ENCODE measurements at places on chromosomes 6 and 20. TPM values are rescaled to one million over a fixed set of nuclear protein-coding genes. Genes with fewer than 3 reads are reported as not detected.
A peak's percentile ranks its signal among the peaks of the same experiment; 100 is the strongest.

RNF144B gene
- total RNA-seq: 154 TPM

TXNDC5 gene
- total RNA-seq: 312 TPM

HAO1 gene
- not detected for total RNA-seq

DIDO1 gene
- total RNA-seq: 79.0 TPM

TNFRSF21 gene
- 36.5 TPM for total RNA-seq

- no peak for DNase-seq
Measured at GRCh38 chr6:45727819-45728449, 287.7 kb downstream of the CLIC5 start.

DNA sequence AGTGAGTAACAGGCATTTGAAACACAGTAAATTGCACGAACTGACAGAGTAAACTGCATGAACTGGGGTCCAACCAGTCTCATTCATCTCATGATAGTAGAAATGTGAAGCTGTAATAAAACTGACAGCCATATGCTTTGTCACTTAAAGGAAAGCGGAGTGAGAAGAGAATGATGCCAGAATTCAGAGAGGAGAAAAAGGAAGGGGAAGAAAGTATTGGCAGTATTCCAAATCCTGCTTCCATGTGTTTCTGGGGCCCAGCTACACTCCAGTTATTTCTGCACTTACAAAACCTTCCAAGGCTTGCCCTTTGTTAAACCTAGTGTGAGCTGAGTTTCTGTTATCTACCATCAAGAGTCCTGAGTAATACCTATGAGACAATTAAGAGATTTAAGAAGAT, 17.2 kb downstream of the SNX14 start:
- no peak for DNase-seq

DNA sequence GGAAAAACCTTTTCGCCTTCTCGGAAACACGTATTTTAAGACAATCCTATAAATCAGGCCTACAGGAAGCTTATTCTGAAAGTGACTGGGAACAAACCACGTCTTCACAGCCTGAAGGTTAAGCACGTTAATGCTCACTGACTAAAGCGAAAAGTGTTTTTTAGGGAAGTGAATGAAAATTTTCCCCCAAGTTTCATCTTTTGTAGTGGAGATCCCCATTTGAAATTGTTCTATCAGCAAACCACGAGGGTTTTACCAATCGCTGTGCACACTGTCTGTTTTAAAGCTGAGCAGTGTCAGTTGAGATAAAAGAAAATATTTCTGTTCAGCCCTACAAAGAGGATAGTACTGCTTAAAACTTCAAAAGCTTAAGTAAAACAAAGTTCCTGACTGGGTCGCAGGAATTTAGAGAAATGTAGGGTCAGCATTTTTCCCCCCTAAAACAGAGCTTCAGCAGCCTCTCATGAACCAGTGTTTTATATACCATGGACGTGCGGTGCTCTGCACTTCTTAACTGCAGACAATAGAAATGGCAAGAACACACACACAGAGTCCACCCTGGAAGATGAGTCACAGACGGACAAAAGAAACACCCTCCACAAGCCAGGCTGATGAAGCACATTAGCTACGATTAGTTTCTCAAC, 34.9 kb downstream of the SLC22A23 start:
- no peak for DNase-seq

- no peak for DNase-seq
Measured at GRCh38 chr20:38139977-38140753, 24.9 kb downstream of the TGM2 start.

DNA sequence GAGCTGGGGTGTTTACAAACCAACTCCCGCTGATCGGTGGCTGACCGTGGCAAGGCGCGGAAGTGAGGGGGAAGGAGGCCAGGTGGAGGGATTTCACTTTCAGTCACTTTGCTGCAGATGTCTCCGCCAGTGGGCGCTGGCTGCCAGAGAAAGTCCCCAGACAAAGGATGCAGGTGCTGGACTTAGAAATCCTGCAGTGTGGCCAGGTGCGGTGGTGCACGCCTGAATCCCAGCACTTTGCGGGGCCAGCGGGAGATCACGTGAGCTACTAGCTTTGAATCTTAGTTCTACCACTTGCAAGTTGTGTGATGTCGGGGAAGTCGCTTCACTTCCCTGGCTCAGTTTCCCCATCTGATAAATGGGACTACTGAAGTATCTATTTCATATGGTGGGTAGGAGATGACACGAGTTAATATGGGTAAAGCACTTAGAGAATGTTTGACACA, 180.4 kb downstream of the ZNF217 start:
- peak; percentile 76 for DNase-seq

GRCh38 chr6:37311741-37312473, 41.9 kb upstream of the RNF8 start:
- DNase-seq: no peak

- no peak for DNase-seq
Measured at GRCh38 chr6:109081026-109081425, 13.6 kb downstream of the SESN1 start.

DNA sequence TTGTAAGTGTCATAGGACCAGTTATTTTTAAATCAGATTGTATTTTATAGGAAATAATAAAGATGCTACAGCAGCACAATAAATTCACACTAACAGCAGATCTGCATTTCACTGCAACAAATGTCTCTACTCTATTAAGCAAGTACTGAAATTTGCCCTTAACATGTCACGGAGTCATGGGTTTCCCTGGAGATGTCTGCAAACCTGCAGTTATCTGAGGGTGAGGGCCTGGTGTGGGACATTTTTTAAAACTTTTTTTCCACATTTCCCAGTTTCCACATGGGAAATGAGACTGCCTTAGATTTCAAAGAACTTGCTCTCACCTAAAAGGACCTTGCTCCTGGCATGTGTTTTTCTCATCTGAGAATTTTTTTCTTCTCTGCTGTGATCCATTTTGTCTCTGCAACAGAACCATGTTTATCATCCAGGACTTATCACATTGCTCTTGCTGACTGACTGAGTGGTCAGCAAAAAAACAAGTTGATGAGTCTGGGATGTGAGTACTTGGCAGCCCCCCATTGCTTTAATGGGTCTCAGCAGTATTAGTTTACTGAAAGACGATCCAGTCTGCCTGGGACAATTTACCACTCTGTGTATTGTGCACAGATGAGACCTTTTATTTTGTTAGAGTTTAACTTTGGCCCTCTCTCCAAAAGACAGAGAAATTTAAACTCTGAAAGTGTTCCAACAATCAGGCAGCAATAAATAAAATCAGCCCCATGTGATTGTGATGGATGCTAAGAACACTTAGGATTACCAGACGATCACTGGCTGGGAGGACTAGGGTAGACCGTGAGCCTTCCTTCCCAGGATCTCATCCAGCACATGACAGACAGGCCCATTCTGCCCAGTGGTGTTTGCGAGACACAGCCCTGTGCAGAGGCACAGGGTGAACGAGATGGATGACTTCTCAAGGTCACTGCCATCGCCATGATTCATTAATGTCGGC, 268.8 kb downstream of the BTBD9 start:
- no peak for DNase-seq

DNA sequence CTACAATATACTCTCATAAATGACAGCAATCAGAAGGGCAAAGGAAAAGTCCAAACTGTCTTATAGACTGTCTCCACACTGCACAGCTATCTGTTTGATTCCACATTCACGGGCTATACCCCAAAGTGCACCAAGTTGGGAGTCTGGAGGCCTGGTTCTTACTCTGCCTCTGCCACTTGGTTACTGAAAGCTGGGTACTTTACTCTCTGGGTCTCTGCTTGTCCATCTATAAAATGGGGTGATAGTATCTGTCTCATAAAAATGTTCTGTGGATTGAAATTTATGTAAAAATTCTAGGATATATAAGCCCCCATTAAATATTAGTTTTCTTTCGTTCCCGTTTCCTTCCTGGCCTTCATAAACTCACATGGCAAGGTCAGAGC, 86.5 kb downstream of the CD164 start:
- DNase-seq: no peak

DNA sequence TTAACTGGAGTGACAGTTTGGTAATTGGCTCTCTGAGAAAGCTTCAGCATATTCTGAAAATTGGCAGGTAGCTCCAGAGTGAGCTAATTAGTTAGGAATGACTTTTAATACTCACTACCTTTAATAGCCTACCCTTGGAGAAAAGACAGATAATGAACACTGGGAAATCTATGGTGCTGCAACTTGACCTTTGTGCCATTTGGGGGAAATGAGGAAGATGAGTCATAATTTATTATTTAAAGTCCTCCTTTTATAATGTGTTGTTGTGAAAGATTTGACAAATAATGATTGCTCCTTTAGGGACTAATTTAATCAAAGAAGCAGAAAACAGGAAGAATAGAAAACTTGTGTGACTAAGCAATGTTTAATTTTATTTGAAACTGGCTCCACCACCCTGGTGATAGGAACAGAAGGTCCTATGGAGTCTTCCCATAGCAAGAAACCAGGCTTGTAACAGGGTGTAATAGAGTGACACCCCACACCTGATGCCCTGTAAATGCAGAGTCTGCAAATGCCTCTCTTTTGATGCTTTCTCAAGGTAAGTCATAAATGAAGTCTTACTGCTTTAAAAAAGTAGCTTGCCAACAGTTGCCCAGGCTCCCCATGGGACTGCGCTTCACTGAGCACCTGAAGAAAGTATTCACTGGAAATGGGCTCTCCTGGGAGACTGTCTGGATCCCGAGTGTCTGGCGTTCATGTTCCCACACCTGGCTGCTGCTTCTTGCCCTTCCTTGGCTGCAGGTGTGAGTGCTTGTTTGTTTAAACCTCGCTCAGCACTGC, 134.4 kb downstream of the LRRC1 start:
- no peak for DNase-seq

- no peak for DNase-seq
Measured at GRCh38 chr6:139509167-139509566, 134.7 kb upstream of the CITED2 start.

GRCh38 chr20:63708301-63709148, 686 bp downstream of the ZGPAT start:
- DNase-seq: no peak

- DNase-seq: no peak
Measured at GRCh38 chr6:141026504-141026903, 1106.2 kb upstream of the GJE1 start.

DNA sequence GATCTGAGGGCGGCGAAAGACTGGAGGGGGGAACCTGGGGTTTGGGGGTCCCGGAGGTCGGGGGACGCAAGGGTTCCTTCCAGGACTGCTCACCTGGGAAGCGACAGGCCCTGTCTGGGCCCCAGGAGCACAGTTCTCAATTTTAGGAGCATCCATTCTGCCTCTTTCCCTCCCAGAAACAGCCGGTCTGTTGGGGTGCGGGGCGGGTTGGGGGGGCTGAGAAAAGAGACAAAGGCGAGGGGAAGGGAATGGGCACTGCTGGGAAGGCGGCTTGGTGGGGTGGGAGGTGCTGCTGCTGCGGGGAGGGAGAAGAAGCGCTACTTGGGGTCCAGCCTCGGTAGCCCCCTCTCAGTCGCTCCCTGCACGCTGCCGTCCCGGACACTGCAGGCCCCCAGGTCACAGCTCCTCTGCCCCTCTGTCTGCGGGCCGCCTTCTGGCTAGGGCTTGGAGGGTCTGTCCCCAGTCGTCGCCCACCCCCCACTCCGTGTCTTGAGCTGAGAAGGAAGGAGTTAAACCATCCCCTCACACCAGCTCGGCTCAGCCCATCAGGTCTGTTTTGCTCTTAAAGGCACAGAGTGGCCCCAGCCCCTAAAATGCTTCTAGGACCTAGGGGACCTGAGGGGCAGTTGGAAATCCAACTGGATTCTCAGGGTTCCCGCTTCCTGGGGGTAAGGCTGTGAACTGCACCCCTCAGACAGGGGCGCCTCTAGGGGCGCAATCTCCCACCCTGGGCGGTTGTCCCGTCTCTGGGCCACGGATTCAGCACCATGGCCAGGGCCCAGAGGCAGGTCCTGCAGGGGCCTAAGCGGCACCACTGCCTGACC, 690 bp downstream of the GDAP1L1 start:
- no peak for DNase-seq

GRCh38 chr20:51259455-51259854, 236.5 kb upstream of the KCNG1 start:
- no peak for DNase-seq

DNA sequence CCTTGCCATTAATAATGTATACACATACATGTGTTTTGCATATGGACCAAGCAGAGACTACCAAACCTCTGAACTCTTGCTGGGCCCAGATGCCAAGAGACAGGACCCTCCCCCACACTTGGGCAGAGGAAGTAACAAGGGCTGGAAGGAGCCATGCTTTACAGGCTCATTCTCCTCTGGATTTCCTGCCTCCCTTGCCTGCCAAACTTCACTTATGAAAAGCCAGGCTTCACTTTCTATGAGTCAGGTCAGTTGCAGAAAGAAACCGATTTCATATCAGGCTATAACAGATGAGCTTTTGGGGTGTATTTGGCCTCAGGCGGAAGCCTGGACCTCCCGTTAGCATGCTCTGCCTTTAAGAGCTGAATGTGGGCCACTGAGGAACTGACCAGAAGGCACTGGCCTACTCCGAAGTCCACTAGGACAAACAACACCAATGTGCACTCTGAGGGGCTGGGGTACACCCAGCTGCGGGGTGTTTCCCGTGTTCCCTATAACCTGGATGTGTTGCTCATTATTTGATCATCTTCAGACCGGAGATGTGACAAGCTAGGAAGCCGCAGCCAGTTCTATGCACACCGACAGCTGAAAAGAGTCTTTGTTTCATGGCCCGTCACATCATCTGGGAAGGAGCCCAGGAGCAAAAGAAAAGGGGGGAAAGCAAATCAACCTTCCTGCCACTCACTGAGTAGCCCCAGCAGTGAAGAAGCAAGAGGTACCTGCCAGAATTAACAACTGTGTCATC, 28.5 kb downstream of the HAO1 start:
- no peak for DNase-seq

GRCh38 chr6:138869398-138869797, 73.5 kb downstream of the ECT2L start:
- DNase-seq: no peak

- DNase-seq: no peak
Measured at GRCh38 chr6:7475081-7475480, 66.4 kb upstream of the DSP start.
